ENCODE measurements at places on chromosomes 2 and 18. TPM values are rescaled to one million over a fixed set of nuclear protein-coding genes. Genes with fewer than 3 reads are reported as not detected.

DNA sequence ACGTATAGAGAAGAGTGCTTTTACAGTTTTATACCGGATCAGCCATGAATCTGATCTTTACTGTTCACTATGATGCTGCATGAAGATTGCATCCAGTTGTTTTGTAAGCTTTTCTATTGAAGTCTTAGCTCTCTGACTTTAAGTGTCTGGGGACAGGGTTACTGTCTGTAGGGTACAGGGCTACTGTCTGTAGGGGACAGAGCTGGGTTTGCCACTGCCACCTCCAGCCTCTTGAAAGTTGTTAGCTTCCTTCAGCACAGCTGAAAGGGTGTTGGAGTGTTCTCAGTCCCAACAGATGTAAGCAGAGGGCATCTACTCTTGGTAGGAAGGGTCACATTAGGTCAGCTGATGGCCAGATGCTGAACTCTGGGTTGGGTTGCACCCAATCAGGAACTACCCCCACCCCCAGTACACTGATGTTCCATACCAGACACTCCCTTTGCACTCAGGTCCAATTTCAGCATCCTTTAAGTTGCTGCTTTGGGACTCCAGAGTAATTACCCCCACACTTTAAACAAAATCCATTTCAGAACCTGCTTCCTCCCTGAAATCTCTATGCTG lies 58.0 kb downstream of the MYL12B start:
- DNase-seq = no peak

GRCh38 chr2:43225093-43225787 lies 1.2 kb downstream of the ZFP36L2 start:
- peak; percentile 42 for DNase-seq

The B3GNT7 gene
- total RNA-seq = 11.0 TPM

DNA sequence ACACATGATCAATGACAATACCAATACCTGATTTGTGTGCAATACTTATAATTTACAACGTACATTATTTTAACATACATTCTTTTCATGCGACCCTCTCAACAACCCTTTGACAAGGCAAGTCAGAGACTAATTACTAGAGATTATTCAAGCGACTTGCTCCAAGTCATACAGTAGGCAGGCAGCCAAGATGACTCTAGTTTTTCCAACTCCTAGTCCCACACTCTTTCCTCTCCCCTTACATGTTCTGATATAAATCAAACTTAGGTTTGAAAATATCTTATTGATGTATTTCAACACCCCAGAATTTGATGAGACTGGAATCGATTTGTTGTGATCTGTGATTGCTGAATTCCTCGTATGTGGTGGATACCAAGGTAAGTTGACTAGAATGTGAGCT lies 8.0 kb upstream of the CYP27C1 start:
- DNase-seq = peak; percentile 60

DNA sequence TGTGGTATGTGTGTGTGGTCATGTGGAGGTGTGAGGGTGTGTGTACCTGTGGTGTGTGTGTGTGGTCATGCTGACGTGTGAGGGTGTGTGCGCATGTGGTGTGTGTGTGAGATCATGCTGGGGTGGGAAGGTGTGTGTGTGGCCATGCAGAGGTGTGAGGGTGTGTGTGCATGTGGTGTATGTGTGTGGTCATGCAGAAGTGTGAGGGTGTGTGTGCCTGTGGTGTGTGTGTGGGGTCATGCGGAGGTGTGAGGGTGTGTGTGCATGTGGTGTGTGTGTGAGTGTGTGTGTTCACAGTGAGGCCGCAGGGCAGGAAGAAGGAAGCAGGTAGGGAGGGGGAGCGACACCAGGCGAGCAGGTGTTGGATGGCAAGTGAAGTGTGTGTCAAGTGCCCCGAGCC lies 259.0 kb downstream of the LOXHD1 start:
- DNase-seq = no peak

- DNase-seq = no peak
These were observed 197.9 kb downstream of the LNPK start for GRCh38 chr2:175804122-175804521.

DNA sequence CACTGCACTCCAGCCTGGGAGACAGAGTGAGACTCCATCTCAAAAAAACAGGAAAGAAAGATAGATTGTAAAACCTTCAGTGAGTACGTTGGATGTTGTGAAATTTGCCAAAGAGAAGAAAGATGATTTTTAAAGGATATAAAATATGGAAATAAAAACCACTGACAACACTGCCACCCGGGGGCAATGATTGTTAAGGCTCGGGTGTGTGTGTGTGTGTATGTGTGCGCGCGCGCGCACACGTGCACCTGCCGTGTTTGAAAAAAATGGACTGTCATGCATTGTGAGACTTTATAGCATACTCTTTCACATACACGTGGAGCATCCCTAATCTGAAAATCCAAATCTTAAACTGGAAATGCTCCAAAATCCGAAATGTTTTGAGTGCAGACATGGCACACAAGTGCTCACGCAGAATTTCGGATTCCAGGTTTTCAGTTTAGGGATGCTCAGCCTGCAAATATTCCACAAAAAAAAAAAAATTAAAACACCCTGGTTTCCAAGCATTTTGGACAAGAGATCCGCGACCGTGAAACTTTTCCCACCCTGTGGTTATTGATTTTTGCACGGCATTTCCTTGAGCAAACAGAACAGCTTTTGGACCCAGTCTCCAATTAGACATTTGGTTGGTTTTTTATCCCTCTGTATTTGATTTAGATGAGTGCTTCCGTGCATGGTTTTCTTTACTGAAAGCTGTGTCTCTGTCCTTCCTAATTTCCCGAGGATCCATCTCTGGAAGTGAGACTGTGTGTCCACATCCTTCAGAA lies 269.2 kb downstream of the AGAP1 start:
- no peak for DNase-seq

- DNase-seq = no peak
These were observed 162.2 kb upstream of the BCL2L11 start for GRCh38 chr2:110958346-110959119.

The TMEM17 gene
- 2.9 TPM for total RNA-seq

The MARCO gene
- not detected for total RNA-seq

The SERPINB11 gene
- total RNA-seq = not detected

DNA sequence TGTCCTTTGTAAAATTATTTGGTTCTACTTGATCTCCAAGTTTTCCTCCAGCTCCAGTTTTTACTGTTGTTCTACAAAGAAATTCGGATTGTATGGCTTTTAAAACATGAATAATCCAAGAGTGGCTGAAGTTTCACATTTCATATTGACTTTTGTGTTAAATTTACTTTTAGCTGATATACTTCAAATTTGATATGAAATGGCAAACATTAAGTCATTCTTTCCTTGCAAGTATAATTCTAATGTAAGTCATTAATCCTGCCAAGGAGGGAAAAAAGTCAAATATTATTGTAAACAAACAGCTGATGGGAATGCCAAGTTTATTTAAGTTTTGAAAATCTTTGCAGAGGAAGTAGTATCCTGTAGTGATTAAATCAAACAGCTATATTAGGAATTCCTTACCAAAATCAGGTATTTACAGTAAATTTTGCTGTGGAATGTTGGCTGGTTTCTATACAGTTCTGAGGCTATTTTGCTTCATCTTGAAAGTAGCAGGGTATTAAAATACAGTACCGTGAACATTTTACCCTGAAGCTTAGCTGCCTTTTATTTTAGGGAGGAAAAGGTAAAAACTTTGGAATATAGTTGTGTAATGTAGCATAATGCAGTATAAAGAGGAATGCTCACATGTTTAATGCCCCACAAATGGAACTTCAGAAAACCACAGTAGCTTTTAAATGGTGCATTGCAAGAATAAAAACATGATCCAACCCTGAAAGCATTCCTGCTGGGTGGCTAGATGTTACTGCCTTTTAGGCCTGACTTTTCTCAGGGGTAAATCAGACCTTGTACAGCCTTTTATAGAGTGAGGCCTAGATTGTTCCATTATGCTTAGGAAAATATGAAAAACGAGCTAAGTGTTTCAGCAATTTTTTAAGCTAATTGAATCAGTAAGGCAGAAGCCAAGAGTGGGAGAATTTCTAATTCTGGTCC lies 62.7 kb upstream of the NT5C1B start:
- DNase-seq = peak; percentile 30

The TMEM150A gene
- total RNA-seq = 4.9 TPM

The CKAP2L gene
- 20.7 TPM for total RNA-seq

The VRK2 gene
- 22.7 TPM for total RNA-seq

DNA sequence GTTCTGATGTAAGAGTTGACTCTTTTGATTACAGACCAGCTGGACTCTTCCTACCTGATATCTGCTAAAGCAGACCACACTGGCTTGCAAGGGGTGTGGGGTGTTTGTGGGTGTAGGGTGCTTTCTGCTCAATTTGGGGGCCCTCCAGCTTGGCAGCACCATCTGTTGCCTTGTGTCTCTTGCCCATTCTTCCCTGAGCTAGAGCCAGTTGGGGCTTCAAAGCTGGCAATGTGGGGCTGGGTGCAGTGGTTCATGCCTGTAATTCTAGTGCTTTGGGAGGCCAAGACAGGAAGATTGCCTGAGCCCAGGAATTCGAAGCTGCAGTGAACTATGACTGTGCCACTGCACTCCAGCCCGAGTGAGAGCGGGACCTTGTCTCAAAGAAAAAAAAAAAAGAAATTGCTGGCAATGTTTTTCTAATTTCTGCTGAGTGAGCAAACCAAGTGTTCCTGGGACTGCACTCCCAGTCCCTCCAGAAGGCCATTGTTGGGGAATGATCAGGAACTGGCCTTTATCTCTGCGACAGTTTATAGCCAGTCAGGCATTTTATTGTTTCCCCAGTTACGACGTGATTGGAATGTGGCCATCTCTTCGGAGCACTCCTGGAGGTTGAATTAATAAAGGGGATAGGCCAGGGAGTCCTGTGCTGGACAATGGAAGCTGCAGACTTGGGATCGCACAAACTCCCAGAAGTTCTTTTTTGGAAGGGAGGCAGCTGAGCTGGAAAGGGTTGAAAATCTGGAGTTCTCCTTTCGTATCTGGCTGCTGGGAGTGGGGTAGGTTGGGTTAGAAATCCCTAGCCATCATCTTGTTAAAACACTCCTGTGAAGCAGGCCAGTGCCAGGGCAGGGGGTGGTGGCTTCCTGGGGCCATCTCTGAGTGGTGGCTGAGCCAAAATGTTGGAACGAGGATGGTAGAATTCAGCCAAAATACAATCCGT lies 57.2 kb downstream of the LIPG start:
- no peak for DNase-seq

GRCh38 chr2:101892377-101892776 lies 99.4 kb upstream of the IL1R2 start:
- DNase-seq = no peak

The TNFRSF11A gene
- 26.5 TPM for total RNA-seq

The SEMA4F gene
- total RNA-seq = 13.9 TPM
